Activated CD4-positive, alpha-beta T cell treated with anti-CD3 and anti-CD28 coated beads for 36 hours (primary cell): ENCODE measurements at places on chromosomes 3 and 15.

DNA sequence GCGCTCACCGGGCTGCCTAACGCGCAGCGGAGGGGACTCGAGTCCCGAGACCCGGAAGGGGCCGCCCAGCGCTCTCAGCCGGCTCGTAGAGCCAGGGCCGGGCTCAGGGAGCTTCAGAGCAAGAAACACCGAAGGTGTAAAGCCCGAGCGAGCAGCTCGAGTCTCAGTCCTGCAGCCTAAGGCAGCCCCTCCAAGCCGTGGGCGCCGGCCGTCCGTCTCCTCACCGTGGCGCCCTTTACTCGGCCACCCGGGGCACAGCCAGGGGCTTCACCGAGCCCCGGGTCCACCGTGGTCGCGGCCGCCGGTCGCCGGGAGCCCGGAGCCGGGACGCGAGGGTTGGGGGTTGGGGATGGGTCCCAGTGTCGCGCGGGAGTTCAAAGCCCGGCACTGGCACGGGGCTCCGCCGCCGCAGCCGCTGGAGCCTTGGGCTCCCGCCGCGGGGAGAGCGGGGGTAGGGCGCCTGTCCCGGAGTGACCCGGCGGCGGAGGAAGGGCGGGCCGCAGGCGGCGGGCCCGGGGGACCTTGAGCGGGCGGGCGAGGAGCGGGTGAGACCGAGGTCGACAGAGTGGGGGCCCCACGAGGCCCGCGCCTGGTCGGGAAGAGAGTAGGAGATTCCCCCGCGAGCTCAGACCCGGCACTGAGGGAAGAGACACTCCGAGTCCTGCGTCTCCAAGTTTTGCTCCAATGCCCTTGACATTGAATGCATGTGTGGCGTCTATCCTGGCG lies 26.9 kb upstream of the THRB start:
- DNase-seq, result peak; percentile 24

DNA sequence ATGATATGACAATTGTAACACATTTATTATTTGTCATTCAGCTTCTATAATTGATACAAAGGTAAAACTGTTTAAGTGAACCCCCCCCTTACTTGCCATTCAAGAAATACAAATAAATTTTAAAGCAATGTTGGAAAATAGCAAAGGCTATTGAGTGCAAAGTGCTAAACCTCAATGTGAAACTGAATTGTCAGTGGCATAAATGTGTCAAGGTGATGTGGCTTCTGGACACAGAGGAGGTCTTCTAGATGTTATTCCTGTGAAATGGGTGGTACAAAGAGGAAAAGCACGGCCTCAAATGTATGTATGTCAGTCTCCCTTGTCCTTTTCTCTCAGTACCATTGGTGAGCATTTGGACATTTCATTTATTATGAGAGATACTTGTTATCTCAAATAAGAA lies 149.4 kb downstream of the MCTP2 start:
- DNase-seq, result no peak

- DNase-seq, result no peak
These were observed 271.2 kb upstream of the DPPA4 start for GRCh38 chr3:109608574-109608973.

- no peak for DNase-seq
These were observed 172.3 kb downstream of the SLCO3A1 start for GRCh38 chr15:92025706-92026270.

DNA sequence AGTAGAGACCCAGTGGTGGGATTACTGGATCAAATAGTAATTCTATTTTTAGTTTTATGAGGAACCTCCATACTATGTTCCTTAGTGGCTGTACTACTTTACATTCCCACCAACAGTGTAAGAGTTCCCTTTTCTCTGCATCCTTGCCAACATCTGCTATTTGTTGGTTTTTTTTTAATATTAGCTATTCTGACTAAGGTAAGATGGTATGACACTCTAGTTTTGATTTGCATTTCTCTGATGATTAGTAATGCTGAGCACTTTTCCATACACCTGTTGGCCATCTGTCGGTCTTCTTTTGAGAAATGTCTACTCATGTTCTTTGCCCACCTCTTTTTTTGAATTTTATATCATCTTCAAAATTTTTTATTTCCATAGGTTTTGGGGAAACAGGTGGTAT lies 34.2 kb upstream of the RAP2B start:
- DNase-seq, result no peak

DNA sequence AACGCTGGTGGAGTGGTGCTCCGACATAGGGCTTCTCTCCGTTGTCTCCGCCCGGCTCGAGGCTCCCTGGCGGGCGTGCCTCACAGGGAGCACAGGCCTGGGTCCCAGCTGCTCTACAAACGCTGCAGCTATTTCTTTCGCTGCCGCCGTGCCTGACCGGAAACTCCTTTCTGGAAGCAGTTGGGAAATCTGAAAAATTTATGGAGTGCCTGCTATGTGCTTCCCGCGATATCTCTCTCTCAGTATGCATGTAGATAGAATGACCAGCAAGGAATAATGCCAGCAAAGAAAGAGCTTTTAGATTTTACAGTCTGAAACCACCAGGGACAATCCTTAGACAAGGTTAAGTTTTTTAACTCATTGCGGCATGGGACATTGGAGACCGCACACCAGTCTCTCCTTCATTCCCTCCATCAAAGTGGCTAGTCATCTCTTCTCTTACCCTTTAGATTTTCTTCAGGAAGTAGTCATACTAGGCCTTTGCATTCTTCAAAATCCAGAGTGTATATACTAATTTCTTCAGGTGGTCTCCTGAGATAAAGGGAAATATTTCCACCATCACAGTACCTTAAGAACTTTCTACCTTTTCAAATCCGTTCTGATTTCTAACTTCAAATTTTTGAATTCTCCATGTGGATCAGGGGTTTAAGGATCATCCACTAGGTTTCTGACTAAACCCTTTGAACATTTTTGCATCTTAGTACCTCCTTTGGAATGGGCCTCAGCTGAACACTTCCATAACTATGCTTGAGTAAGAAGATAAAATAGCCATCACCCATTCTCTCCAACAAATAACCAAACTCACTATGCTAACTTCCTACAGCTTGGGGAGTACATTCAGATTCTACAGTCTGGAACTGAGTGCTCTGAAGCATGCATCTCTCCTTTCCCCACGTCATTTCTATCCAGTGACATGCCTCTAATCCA lies 1.1 kb upstream of the NPHP3 start:
- no peak for DNase-seq

GRCh38 chr3:183698756-183699155 lies 1.2 kb downstream of the YEATS2 start:
- DNase-seq, result peak; percentile 19

DNA sequence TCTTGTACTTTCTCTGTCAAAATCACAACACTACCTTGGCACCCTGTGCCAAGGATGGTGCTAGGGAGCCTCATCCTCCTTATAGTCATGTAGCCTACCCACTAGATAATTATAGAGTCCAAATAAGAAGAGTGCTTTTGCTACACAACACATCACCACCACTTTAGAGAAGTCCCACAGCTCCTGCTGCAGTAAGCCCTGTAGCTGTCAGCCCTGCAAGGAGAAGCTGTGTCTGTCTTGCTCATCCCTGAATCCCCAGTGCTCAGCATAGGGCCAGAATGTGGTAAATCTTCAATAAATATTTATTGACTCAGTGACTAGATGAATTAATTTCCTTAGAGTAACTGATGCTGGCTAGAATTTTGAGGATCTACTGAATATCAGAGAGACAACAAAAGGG lies 190.8 kb downstream of the ZNF621 start:
- no peak for DNase-seq

- DNase-seq, result no peak
These were observed 175.7 kb upstream of the MDFIC2 start for GRCh38 chr3:70488131-70488530.

- DNase-seq, result peak; percentile 37
These were observed 1.0 kb downstream of the UBE2E1 start for GRCh38 chr3:23806534-23807423.

GRCh38 chr3:46628901-46629369 lies 16.6 kb downstream of the FAM240A start:
- no peak for DNase-seq

- no peak for DNase-seq
These were observed 393.5 kb upstream of the ARRDC4 start for GRCh38 chr15:97566961-97567360.

- no peak for DNase-seq
These were observed 66.4 kb upstream of the TJP1 start for GRCh38 chr15:29888646-29889045.

GRCh38 chr15:69530991-69531664 lies 78.5 kb downstream of the RPLP1 start:
- DNase-seq, result no peak

- DNase-seq, result peak; percentile 13
These were observed 151.0 kb upstream of the THBS1 start for GRCh38 chr15:39429898-39430357.

DNA sequence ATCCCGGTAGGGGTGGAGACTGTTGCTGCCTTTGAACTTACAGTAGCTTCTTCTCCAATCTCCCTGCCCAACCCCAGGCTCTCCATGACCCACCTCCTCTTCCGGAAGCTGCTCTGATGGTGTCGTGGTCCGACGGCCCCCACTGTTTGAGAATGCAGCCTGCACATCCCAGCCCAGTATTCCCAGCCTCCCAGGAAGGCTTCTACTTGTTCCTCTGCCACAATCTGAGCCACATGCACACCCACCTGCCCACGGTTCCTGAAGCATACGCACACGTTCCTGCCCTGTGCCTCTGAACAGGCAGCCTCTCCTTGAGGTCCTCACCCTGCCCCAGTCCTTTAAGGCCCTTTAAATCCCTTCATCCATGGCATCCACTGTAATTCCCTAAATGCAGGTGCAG lies 57.4 kb downstream of the ABTB1 start:
- DNase-seq, result no peak

- DNase-seq, result no peak
These were observed 64.4 kb downstream of the LINGO1 start for GRCh38 chr15:77568014-77568972.
